ENCODE measurements at places on chromosomes 6 and 20.
A peak's percentile ranks its signal among the peaks of the same experiment; 100 is the strongest.

DNA sequence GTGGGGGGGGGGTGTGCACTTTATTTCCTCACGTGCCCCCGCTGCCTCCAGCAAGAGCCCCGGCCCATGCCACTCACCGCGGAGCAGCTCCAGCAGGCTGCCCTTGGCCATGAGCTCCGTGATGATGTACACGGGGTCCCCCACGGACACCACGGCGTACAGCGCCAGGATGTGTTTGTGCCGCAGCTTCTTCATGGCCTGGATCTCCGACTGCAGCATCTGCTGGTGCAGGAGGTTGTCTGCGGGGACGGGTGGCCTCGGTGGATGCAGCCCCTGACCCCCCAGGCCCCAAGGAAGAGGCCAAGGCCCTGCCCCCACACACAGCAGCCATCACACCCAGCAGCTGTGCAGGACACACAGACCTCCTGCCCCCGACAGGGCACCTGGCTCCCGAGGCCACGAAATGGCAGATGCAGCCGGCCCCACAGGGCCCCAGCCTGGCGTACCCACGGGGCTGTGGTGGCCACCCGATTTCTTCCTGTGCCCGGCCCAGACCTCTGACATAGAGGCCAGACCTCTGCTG lies 4.7 kb downstream of the PTK6 start:
- no peak for DNase-seq

- no peak for DNase-seq
Observed at GRCh38 chr6:35311390-35312075, 13.9 kb downstream of the DEF6 start.

GRCh38 chr6:138973466-138974153 lies 14.4 kb downstream of the REPS1 start:
- no peak for DNase-seq

DNA sequence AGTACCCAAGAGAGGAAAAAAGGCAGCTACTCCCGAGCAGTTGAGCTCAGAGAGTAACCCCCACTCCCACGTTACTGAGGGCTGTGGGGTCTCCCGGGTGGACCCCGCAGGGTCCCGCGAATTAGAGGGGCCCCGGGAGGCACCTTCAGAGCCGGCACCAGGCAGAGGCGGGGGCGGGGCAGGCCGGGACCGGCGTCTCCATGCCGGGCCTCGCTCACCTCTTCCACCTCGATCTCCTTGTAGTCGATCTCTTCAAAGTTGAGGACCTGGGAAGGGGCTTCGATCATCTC lies 381 bp downstream of the MAP3K7 start:
- DNase-seq, result no peak

DNA sequence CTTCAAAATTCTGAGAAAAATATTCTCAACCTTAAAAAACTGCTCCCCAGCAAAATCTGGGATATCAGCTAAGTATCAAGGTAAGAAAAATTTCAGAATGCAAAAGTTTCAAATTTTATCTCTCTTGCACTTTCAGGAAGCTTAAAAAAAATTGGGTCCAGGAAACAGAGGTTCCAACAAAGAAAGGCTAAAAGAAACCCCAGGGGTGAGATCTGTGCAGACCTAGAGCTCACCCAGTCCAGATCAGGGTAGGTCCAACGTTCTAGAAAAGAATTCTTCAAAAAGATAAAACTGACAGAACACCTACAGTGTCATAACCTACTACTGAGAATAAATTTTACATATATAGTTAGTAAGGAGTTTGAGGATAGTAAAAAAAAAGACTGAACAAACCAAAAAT lies 23.5 kb downstream of the ILRUN start:
- no peak for DNase-seq

GRCh38 chr20:62985444-62985778 lies 21.4 kb downstream of the BHLHE23 start:
- DNase-seq, result no peak

- DNase-seq, result peak; percentile 29
Observed at GRCh38 chr20:19628570-19629134, 129.4 kb upstream of the RIN2 start.

DNA sequence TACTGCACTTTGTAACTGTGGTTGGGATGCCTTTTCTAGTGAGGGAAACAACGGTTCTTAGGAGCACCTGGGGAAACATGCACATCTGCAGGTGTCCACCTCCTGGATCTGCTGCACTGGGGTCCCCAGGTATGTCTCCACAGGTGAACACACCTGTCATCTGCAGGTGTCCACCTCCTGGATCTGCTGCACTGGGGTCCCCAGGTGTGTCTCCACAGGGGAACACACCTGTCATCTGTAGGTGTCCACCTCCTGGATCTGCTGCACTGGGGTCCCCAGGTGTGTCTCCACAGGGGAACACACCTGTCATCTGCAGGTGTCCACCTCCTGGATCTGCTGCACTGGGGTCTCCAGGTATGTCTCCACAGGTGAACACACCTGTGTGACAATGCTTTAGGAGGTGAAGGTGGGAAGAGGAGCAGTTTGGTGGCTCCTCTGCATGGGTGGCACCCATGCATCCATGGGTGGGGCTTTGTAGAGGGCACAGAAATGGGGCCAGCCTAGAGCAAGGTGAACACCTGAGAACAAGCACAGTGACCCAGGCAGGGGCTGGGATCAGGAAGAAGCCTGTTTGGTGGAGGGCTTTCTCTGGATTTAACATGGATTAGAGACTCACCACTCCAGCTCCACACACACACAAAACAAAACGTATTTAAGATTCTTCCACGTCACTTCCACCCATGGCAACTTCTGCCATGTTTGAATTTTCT lies 206.0 kb upstream of the CDH4 start:
- no peak for DNase-seq

GRCh38 chr6:107627969-107628368 lies 138.1 kb downstream of the SOBP start:
- DNase-seq, result no peak

DNA sequence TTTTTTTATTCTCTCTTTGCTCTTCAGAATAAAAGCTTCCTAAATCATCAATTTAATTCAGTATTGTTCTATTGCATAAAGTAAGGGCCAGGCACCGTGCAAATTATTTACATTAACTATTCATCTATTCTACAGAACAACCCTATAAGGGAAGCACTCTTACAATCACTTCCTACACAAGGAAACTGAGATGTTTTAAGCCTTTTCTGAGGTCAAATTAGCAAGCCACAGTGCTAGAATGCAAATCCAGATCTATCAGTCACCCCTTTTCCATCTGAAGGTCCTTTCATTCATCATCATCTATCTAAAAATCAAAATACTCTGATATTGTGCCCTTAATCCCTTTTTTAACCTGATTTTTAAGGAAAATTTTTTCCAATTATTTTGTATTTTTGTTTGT lies 31.2 kb downstream of the FRK start:
- no peak for DNase-seq

- DNase-seq, result no peak
Observed at GRCh38 chr20:7818477-7818876, 121.8 kb downstream of the HAO1 start.

- no peak for DNase-seq
Observed at GRCh38 chr6:54680531-54680930, 166.0 kb upstream of the FAM83B start.

DNA sequence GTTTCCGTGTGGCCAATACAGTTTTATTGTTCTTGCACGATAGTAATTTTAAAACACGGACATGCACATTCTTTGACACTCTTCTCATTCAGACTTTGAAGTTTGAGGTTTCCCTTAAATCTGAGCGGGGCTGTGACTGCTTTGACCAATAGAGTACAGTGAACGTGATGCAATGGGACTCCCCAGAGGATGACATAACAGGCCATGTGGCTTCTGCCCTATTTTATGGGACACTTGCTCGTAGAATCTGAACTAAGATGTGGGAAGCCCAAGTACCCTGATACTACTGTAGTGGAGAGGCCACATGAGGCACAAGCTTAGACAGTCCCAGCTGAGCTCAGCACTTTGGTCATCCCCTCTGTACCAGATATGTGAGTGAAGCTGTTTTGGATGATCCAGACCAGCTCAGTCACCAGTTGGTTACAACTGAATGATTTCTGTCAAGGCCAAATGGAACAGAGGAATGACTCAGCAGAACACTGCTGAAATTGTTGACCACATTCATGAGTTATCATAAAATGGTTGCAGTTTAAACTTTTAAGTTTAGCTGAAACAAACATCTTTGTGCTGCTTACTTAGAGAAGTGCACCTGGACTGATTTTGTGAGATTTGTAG lies 279.4 kb downstream of the RFPL4B start:
- DNase-seq, result no peak

DNA sequence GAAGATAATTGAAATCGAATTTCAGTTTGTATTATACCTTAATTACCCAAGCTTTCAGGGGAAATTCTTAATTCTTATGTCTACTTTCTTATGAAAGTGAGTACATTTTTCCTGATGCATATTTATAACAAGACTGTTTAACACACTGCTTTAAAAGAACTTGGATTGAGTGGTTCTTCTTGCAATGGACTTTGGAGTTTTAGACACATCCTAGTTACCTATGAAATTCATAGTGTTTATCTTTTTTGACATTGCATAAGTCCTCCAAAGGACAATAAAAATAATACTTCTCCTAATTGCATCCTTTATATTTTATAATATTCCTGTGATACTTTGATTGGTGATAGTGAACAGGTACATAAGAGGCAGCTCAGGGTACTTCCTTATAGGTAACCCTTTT lies 395.6 kb upstream of the FLRT3 start:
- DNase-seq, result no peak

- no peak for DNase-seq
Observed at GRCh38 chr20:62317167-62317655, 14.4 kb downstream of the ADRM1 start.

DNA sequence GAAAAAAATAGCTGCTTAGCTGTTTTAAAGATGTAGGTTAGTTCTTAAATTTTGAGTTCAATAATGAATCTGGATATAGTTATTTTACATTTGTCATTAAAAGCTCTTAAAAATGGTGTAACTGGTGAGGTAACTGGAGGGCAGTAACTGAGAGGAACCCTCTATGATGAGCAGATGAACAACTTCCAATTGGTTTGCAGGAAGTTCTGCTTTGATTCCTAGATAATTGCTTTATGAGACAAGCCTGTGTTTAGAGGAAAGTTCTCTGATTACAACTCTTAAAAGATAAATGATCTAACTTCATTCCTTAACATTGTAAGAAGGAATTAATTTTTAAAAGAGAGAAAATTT lies 8.5 kb downstream of the MYLIP start:
- no peak for DNase-seq

Measured in astrocyte of the cerebellum (primary cell).